ENCODE measurements at places on chromosomes 12 and 14.
A peak's percentile ranks its signal among the peaks of the same experiment; 100 is the strongest.

GRCh38 chr12:12612358-12612757 is 682 bp downstream of the CREBL2 start:
- DNase-seq: no peak

GRCh38 chr12:100716945-100717732 is 77.4 kb upstream of the ANO4 start:
- no peak for DNase-seq

- DNase-seq: no peak
Observed at GRCh38 chr12:5808981-5809380, 136.1 kb downstream of the ANO2 start.

DNA sequence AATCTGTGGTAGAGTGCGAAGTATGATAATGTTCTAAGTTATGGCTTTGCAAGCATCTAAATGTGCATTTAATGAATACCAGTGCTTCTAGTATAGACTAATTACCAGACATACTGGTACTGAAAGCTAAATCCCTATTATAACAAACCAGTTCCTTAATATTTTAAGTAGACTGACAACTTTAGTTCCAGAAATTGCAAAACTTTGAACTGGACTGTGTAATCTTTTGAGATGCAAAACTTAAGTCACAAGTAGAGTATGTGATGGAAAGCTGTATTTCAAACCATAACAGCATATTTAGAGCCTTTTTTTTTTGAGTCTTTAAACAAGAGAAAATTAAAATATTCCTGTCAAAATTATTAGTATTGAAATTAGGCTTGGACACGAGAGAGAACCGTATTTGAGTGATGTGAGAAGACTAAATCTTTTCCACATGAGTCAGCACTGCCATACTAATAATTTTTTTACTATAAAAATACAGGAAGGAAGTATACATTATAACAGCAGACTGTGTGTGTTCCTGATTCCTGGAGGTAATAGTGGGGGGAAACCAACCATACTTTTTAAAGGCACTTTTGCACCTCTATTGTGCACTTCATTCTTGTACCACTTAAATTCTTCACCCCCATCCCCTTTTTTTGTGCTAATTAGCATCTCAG is 45.5 kb downstream of the PPM1A start:
- DNase-seq: no peak

- DNase-seq: no peak
Observed at GRCh38 chr14:66443785-66444184, 42.4 kb upstream of the CCDC196 start.

- no peak for DNase-seq
Observed at GRCh38 chr12:53616950-53617349, 9.2 kb downstream of the ATF7 start.

- no peak for DNase-seq
Observed at GRCh38 chr12:130748786-130749185, 32.7 kb upstream of the RIMBP2 start.

DNA sequence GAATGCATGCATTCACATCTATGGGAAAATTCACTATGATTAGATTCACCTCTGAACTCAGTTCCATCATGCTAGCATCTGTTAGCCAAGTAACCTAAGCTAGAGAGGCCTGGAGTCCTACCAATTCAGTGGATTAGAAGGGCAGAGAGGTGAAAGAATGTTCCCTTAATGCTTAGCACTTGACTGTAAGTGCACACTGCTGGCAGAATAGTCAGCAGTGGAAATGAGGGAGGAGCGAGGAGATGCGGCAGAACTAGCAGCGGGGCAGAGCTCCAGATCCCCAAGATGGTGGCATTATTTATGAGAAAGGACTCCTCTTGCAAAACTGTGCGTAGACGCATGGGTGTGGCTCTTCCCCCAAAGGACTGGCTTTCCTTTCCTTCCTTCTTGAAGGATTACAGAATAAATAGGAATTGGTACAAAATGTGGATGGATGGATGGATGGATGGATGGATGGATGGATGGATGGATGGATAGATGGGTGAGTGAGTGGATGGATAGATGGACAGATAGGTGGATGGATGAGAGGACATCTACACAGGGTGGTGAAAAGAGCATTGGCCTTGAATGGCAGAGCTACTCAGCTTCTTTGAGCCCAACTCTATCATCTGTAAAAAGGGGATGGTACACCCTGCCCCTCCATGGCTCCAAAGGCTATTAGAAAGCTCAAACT is 227.2 kb downstream of the CHST11 start:
- DNase-seq: no peak

DNA sequence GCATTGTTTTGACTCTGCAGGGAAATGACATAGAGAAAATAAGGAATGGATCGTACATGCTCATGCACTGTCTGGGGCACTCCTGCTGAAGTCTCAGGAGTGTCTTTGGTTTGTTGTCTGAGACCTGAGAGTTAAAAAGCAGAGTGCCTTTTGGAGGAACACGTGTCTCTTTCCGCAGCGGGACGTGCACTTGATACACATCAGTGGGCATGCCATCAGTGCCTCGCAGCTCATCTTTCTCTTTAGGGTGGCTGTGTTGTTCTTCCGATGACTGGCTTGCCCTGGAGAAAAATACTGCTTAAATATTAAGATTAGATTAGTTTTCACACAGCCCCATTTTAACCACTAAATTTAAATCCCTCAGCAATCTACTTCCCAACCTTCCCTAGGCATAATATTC is 835.9 kb downstream of the DIO2 start:
- no peak for DNase-seq

- no peak for DNase-seq
Observed at GRCh38 chr14:44529026-44529425, 21.9 kb upstream of the FSCB start.

GRCh38 chr12:1054117-1054870 is 63.3 kb downstream of the ERC1 start:
- DNase-seq: no peak

- DNase-seq: no peak
Observed at GRCh38 chr12:7650091-7650490, 15.6 kb downstream of the APOBEC1 start.

DNA sequence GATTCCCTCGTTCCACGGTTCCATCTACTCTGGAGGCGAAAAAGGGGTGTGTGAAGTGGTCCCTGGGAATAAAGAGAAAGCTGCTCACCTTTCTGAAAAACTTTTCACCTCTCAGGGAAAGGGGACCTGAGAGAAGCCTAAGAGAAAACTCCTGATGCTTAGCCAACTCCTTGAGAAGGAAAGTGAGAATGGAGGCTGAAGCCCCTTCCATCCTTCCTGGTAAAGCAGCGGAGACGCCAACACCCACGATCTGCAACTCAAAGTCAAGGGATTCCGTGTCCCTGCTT is 110.0 kb downstream of the ARF6 start:
- no peak for DNase-seq

GRCh38 chr14:75835156-75835725 is 146.6 kb downstream of the TGFB3 start:
- DNase-seq: no peak

- no peak for DNase-seq
Observed at GRCh38 chr14:71143381-71144290, 236.4 kb downstream of the PCNX1 start.

DNA sequence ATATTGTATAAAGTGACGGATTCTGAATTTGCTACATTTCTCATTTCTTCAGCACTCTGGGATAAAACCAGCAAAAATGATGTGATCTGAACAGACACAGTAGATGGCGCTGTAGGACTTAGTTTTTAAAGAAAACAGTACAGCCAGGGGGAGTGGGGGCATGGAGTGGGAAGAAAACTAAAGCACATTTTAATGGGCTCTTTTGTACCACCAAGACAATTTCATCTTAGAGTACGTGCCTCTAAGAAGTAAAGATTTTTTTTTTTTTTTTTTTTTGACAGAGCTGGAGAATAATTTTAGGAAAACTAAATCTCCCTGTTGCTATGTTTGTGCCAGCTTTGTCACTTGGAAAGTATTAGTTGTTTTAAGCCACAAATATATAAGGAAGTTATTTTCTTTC is 124.4 kb downstream of the RAD51B start:
- no peak for DNase-seq

DNA sequence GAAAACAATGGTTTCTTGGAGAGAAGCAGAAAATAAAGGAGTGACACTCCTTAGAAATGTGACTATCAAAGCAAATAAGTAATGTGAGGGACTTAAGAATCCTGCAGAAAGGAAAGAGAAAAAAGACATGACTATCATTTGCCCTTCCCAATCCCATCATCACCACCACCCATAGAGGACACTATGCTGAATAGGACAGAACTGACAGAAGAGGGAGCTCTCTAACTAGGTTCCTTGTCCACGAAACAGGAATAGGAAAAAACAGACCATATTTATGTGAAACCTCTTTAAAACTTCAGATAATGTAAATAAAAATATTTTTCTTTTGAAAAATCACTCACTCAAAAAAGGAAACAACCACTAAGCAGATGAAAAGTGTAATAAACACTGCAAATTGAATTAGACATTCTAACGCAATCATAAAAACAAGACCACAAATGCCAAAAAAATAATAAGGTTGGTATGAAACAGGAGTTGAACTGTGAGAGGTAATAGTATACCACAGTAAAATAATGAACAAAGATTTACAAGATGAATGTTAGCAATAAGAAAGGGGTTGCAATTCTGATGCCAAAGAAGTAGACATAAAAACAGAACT is 24.1 kb downstream of the KLRD1 start:
- DNase-seq: no peak

DNA sequence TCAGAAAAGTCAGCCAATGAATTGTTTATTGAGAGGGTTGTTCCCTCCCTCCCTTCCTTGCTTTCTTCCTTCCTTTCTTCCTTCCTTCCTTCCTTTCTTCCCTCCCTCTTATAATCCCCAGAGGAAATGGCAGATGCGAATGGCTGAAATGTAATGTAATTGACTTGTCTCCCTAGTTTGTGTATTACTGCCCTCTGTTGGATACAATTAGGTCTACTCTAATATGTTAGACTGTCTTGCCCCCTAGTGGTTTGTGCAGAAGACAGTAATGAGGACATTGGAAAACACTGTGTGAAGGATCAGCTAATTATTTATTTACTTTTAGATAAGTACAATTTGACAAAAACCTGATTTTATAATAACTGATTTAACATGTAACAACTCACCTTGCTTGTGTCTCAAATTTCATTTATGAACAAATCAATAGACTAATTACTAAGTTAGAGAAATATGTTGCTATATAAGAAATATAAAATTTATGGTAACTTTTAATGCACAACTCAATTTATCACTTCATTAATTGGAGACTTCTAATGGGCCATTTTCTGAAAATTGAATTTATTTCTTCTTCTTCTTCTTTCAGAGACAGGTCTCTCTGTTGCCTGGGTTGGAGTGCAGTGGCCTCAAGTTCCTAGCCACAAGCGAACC is 229.8 kb upstream of the LRIG3 start:
- no peak for DNase-seq

DNA sequence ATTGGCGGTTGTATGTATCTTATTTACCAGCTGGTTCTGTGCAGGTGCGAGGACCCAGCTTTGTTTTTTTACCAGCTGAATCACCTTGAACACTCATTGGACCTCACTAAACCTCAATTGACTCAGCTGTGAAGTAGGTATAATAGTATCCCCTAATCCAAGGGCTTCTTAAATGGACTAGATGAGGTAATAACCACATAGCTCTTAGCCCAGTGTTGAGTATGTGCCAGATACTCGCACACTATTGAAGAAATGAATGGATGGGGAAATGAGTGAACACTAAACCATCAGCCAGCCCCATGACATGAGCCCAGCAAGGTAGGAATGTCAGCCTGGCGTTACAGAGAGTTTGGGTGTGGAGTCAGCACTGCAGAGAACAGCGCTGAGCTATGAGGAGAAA is 79.7 kb downstream of the RIMBP2 start:
- DNase-seq: no peak

- peak; percentile 66 for DNase-seq
Observed at GRCh38 chr12:47742253-47742825, 16.3 kb downstream of the RAPGEF3 start.

DNA sequence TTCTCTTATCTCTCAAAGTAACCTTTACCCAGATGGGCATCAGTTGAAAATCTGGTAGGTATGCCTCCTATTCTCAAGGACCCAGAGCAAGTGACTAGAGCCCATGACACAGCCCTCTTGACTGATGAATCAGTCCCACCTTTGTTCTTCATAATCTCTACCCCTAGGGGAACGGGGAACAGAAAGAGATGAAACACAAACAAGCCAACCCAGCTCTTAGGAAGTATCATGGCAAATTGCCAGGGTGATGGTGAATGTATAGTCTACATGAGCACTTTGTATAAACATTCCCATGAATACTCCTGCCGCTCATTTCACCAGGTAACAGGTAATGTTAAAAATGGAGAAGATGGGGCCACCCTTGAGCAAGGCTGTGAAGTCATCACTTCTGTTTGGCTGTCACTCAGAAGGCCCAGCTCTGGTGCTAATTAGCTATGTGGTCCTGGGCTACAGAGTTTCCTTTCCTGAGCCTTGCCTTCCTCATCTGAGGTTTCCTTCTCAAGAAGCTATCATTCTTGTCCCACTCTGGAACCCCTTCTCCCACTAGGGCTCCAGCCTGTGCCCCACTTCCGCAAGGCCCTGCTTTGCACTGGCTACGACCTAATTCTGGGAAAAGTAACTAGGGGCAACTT is 161.7 kb downstream of the ANO2 start:
- no peak for DNase-seq

GRCh38 chr14:61512026-61512834 is 183.1 kb upstream of the HIF1A start:
- no peak for DNase-seq

DNA sequence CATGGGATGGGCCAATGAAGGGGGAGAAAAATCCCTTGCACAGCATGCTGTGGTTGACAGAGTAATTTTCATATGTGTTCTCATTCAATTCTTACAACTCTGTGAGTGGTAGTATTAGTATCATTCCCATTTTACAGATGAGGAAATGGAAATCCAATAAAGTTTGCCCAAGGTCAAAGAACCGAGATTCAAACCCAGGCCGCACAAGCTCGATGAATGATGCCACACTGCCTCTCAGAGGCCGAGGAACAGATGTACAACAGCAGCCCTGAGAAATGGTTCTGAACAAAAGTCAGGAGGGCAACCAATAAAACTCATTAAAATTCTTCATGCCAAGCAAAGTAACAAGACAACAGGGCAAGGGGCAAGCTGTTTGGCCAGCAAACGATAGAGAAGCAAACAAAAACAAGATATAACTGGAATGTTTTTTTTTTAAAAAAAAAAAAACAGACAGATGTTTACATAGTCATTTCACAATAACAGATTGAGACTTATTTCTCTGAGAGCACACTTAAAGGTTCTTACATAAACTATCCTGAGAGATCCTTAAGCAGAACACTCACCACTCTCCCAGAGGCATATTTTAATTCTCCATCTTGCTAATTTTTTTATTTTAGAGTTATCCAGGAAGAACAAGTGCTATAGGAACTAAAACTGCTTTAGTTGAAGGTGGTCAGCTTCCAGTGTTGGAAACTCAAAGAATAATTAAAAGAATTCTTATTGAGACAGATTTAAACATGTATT is 85.8 kb downstream of the EXOC5 start:
- no peak for DNase-seq

All from stimulated activated CD4-positive, alpha-beta T cell treated with anti-CD3 and anti-CD28 coated beads, Interleukin-15, amount 100 ng/mL, for 1 hour (primary cell).